ENCODE measurements at places on chromosomes 16 and 17.
A peak's percentile ranks its signal among the peaks of the same experiment; 100 is the strongest.

GRCh38 chr17:49564638-49565037, 11.0 kb upstream of the NXPH3 start:
- DNase-seq: no peak

- no peak for DNase-seq
Observed at GRCh38 chr17:80008383-80008840, 27.3 kb downstream of the TBC1D16 start.

DNA sequence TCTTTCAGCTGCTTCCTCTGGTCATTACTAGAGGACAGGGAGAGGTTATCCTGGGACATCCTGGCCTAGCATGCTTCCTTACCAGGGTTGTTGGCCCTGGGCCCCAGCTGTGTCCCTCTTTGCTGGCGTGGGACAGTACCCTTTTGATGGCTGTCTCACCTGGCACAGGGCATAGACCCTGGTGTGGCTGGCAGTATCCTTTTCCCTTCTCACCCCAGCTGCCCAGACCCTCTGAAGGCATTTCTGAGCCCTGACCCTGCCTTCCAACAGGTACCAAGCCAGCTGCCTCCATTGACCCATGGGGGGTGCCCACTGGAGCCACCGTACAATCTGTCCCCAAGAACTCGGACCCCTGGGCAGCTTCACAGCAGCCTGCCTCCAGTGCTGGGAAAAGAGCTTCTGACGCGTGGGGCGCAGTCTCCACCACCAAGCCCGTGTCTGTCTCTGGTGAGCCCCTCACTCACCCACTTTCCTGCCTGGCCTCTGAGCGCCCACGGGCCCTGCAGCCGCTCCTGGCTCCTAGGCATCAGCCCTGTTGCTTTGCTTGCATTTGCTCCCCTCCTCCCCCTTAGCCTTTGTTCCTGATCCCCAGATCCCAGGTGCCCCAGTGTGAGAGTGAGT, 34.0 kb downstream of the B9D1 start:
- DNase-seq: no peak

GRCh38 chr16:17723531-17724134, 252.9 kb upstream of the XYLT1 start:
- no peak for DNase-seq

DNA sequence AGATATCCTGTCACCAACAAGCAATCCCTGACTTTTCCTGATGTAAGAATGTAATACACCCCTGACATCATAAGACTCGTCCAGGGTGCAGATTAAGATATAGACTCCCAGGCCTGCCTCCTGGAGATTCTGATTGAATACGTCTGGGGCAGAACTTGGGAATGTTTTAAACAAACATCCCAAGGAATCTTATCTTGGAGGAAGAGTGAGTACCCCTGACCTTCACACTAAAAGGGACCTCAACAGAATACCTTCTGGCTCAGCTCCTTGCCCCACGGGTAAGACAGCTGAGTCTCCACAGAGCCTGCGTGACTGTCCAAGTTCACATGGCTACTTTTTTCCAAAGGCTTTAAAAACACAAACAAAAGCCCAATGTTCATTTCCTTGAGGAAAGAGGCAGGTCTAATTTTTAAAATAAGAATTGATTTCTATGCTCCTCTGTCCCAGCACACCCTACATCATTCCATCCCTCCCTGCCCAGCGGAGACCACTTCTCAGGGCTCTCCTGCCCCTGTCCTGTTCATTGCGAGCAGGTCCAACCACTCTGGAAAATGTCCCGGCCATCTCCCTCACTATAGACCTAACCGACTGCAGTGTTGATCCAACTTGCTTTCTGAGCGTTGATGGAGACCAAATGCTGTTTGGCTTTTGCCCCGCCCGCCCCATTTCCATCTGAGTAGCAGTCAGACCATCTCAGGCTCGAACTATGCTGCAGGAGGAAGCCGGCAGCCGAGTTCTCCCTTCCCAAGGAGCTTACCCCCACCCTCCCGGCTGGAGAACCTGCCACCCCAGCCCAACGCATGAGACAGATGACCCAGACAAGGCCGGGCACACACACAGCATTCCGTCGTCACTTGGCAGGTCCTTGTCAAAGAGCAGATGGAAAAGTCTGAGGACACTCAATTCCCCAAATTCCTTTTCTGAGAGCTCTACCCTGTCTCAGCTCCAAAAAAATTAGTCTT, 44.1 kb upstream of the MYH10 start:
- DNase-seq: no peak

GRCh38 chr16:31130899-31131298, 4.6 kb downstream of the PRSS8 start:
- peak; percentile 75 for DNase-seq

- no peak for DNase-seq
Observed at GRCh38 chr16:29311461-29312344, 94.8 kb downstream of the NPIPB11 start.

DNA sequence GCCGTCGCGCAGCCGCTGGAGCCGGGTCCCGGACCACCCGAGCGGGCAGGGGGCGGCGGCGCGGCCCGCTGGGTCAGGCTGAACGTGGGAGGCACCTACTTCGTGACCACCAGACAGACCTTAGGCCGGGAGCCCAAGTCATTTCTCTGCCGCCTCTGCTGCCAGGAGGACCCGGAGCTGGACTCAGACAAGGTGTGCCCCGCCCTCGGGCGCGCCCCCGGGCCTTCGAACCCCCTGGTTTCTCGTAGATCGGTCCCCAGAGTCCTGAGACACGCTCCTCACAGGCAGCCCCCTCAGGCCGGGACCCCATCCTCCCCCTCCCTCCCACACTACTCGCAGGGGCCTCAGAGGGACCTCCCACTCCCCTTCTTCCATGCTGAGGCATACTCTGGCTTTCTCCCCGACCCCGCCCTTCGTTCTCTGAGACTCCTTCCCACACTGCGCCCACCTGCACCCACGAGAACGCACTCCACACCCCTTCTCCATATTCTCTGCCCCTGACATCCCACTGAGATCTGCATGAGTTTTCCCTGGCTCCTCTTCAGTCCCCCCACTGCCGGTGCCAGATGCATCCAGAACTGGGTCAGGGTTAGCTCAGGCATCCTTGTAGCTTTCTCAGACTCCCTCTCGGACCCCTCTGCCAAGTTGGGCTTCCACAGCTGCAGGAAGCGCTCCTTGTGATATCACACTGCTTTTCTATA, 523 bp downstream of the KCTD2 start:
- DNase-seq: no peak

DNA sequence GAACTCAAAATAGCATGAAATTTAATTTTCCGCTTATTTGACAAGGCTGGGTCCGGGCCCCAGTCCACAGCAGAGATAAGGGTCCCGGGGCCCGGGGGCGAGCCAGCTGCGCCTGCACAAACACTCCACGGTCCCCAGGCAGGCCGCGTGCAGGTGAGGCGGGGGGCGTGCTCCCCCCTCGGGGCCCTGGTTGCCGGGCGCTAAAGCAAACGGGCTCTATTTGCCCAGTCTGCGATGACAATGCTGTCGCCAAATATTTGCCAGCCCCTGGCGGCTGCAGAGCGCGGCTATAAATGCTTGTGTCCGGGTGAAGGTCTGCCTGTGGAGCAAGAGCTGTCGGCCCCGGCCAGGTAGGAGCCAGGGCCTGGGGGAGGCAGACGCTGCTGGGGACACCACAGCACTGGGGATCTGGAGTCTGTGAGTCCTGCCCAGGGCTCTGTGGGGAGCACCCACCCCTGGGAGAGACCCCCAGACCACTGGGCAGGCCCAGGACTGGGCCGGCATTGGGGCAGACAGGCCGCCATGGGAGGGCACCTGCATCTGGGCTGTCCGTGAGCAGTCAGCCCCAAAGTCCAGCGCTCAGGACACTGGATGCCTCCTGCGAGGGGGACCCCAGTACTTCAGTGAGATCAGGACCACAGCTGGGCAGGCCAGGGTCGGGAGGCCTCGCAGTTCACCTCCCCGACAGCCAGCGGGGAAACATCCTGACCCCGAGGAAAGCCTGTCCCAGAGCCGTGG, at the start of gene PERCC1:
Gene PERCC1 (plus strand): TSS at position 320 of the 738 bp plus-strand sequence. CDS start 1,516 bp downstream, outside the sequence.
- no peak for DNase-seq

GRCh38 chr17:75550139-75550465, 24.6 kb downstream of the LLGL2 start:
- DNase-seq: no peak

GRCh38 chr17:1905190-1905913, 75.5 kb downstream of the RPA1 start:
- DNase-seq: no peak

GRCh38 chr17:3689262-3690093, 6.5 kb downstream of the P2RX5 start:
- DNase-seq: no peak

DNA sequence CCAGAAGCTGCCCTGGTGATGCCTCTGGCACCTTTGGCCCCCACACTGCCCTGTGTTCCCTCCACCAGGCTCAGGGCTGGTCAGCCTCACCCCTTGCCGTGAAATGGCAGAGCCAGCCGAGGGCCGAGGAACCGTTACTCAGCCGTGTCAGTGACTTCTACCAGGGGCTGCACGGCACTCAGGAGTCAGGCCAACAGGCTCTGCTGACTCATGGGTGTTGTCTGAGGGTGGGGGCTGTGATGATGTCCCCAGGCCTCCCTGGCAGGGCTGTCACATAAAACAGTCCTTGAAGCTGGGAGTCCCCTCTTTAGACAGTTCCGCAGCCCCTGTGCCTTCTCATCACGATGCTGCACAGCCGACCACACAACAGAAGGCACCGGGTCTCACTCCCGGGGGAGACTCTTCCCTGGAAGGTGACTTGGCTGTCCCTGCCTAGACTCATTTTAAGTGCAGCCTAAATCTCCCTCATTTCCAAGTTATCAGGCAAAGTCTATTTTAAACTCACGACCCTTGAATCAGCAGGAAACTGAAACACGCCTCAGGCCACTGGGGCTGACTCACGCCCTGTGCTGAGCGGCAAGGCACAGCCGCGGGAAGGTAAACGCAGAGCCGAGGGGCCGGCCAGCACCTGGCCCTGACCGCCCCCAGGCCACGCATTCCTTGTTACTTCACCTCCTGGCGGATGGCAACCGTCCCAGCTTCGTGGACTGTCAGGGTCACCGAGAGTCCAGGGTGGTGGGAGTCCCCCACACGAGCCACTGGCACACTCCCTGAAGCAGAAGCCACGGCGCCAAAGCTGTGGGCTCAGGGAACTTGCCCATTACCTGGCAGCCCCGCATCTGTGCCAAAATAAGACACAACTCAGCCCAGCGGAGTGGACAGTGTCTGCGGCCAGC, 102.6 kb downstream of the ZNF778 start:
- DNase-seq: peak; percentile 83

DNA sequence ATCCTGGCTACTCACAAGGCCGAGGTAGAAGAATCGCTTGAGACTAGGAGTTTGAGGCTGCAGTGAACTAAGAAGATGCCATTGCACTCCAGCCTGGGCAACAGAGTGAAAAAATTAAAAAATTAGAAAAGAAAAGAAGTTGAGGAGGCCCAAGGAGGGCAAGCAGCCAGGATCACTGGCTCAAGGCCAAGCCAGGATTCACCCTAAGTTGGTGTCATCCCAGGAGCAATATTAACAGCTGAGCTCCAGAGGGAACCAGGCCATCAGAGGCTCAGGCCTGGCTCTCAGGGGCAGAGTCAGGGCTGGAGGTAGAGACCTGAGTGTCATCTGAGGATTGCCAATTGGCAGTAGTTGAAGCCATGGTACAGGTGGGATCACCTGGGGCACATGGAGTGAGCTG, 20.7 kb downstream of the DRC3 start:
- DNase-seq: no peak

DNA sequence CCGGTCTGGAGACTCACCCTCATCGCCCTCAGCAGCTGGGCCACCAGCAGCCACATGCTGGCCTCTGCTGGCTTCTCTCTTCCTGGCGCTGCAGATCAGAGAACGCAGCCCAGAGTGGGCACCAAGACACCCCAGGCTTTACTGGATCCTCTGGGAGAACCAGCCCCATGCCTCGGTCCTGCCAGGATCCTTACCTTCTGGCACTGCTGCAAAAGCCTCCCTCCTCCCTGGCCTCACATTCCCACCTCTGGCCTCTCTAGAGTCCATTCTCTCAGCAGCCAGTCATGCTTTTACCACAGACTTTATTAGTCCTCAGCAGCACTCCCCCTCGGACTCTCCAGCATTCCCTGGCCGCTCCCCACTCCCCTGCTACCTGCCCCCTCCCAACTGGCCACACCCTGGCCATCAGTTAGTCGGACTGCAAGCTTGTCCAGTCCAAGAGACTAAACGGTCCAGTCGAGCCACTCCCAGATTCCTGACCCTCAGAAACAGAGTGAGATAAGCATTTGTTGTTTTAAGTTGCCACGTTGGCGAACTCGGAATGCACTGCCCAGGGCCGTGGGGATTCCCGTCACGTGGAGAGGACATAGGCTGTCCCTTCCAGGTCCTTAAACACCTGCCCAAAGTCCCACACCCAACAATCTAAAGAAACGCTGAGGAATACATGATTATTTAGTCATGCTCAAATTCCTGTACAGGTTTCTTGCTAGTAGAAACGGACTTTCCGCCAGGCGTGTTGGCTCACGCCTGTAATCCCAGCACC, 5.9 kb upstream of the SPG7 start:
- peak; percentile 80 for DNase-seq

DNA sequence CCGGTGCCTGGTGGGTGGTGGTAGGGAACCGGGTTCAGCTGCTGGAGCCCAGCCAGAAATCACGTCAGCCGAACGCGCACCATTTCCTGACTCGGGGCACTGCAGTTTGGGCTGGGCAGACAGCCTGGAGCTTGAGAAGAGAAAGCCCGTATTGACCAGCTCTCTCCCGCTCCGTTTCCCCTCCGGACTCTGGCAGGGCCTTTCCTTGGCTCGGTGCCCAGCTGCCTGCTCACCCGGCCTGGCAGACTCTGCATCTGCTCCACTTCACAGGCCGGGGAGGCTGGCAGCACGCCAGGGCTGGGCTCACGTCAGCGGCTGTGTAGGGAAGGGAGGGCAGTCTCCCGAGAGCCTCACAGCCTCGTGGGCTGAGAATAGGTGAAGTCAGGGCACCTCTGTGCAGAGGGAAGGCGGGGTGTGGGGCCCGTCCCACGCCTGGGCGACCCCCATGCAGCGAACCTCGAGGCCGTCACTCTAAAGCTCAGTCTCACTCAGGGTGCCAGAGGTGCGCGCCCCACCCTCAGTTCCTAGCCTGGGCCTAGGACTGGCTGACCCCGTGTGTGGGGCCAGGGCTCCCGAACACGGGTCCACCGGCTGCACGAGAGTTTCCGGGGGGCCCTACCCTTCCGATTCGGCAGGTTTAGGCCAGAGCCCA, 59.1 kb downstream of the OR1D5 start:
- peak; percentile 95 for DNase-seq

- no peak for DNase-seq
Observed at GRCh38 chr16:61002479-61003204, 1033.6 kb downstream of the CDH8 start.

DNA sequence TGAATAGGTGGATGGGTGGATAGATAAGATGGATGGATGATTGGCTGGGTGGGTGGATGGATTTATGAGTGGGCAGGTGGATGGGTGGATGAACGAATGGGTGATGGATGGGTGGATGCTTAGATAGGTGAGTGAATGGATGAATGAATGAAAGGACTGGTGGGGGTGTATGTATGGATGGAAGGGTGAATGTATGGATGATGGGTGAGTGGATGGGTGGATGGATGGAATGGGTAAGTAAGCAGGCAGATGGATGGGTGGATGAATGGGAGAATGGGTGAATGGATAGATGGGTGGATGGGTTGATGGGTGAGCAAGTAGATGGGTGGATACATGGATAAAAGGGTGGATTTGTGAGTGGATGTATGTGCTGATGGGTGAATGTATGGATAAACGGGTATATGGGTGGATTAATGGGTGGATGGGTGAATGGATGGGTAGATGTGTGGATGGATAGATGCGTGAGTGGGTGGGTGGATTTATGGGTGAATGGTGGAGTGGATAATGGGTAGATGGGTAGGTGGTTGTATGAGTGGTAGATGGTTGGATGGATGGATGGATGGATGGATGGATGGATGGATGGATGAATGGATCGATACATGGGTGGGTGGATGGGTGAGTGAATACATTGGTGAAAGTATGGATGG, 682.6 kb downstream of the HS3ST4 start:
- no peak for DNase-seq

- no peak for DNase-seq
Observed at GRCh38 chr17:74738051-74738996, 1.3 kb downstream of the RAB37 start.

Data from foreskin keratinocyte (primary cell).